ENCODE measurements at places on chromosomes 6 and 20.

- DNase-seq: no peak
These were observed 7.4 kb downstream of the ZBTB24 start for GRCh38 chr6:109475625-109476024.

- DNase-seq: no peak
These were observed 38.5 kb upstream of the NAA20 start for GRCh38 chr20:19978511-19979210.

- DNase-seq: peak; percentile 51
These were observed 93.2 kb downstream of the CLVS2 start for GRCh38 chr6:123089226-123089625.

DNA sequence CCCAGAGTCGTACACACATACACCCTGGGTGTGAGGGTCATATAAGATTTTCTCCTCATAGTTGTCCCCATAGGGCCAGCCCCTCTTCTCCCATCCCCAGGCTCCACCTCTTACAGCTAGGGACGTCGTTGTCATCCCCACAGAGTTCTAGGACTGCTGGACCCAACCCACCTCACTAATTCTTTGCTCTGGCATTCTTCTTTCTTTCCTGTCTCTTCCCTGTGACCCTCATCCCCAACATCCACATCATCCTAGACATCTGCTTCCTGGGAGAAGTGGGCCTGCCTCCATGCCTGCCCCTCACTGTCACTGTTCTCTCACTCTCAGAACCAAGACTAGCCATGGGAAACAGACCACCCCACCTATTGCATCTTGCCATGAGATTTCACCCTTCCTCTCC lies 1.1 kb downstream of the PSMF1 start:
- no peak for DNase-seq

DNA sequence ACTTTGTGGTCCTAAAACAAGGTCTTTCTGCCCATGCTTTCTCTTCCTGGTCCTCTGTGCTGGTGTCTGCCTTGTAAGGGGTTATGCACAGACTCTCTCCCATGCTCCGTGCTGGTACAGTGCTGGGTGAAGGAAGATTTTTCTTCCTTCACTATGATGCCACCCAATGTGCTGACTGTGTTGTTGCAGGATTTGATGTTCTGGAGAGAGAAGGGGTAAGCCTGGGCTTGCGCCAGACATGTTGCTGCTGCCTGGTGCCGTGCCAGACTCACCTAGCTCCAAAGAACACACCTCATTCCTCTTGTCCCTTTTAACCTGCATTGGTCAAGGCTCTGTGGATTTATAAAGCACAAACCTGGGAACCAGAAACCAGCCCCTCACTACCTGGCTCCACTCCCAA lies 28.4 kb upstream of the ARMH2 start:
- no peak for DNase-seq

DNA sequence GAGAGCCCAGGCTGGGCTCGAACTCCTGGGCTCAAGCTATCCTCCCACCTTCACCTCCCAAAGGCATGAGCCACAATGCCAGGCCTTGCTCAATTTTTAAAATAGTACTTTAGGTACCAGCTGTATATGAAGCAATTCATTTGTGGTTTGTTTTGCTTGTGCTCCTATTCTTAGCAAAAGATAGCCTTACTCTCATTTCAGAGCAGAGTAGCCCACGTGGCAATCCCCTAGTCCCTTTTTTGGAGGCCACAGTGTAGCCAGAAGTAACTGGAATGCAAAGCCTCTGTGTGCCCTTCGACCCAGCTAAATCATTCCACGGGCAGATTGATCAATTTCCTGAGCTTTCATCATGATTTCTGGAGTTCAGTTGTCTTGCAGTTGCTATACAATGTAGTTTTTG lies 372.2 kb downstream of the NRN1 start:
- DNase-seq: no peak

DNA sequence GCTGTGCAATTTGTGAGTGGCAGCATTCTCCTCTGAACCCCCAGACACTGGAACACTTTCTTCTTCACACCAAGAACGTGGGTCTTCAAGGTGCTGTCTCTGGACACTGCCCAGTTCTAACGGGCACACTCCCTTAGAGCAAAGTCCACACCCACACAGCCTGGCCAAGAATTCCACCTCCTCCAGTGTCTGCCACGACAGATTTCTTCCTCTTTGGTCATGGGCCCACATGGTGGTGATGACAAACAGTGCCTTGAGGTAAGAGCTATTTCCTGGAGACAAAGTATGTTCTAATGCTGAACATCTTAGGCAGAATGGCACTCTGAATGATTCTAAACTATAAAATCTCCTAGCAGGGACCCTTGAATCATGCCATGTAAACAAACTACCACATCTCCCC lies 25.5 kb upstream of the SSTR4 start:
- no peak for DNase-seq

- no peak for DNase-seq
These were observed 58.3 kb upstream of the BHLHE23 start for GRCh38 chr20:63064745-63065711.

DNA sequence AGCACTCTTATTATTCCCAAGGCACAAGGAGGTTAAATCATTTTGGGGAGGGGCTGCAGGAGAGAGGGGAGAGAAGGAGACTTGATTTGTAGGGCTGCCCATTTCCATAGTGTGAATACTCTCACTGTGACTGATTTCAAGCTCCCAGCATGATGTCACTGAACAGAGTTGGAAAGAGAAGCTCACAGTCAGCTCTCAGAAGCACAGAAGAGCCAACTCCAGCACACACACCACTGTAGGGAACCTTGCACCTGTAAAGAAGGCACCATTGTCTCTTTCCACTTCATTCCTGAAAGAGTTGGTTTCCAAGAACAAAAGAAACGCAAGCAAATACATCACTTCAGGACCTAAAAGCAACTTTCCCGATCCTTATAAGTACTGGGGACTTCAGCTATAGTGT lies 12.7 kb upstream of the STK35 start:
- DNase-seq: no peak
